ENCODE measurements at places on chromosomes 11 and 22.

GRCh38 chr11:76574406-76574805, 96.1 kb downstream of the LRRC32 start:
- DNase-seq, result no peak

- DNase-seq, result no peak
Observed at GRCh38 chr11:2216400-2217064, 44.9 kb upstream of the TH start.

GRCh38 chr11:68311160-68312116, 953 bp upstream of the LRP5 start:
- DNase-seq, result no peak

- no peak for DNase-seq
Observed at GRCh38 chr11:112977755-112978154, 16.5 kb downstream of the NCAM1 start.

DNA sequence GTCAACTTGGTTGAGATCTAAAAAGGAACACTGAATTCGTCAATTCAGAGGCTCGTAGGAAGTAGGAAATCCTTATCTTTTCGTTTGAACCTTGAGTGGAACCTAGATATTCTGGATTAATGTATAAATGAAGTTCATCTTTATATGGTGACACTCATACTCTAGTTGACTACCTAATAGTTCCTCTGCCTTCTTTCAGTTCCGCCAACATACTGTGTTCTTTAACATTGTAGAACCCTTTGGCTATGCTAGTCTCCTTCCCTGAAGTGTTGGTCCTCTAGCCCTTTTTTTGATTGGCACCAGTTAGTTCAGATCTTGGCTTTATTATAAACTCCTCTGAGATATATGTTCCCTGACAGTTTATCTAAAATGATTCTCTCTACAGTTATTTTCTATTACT, 1.5 kb downstream of the ATM start:
- no peak for DNase-seq

DNA sequence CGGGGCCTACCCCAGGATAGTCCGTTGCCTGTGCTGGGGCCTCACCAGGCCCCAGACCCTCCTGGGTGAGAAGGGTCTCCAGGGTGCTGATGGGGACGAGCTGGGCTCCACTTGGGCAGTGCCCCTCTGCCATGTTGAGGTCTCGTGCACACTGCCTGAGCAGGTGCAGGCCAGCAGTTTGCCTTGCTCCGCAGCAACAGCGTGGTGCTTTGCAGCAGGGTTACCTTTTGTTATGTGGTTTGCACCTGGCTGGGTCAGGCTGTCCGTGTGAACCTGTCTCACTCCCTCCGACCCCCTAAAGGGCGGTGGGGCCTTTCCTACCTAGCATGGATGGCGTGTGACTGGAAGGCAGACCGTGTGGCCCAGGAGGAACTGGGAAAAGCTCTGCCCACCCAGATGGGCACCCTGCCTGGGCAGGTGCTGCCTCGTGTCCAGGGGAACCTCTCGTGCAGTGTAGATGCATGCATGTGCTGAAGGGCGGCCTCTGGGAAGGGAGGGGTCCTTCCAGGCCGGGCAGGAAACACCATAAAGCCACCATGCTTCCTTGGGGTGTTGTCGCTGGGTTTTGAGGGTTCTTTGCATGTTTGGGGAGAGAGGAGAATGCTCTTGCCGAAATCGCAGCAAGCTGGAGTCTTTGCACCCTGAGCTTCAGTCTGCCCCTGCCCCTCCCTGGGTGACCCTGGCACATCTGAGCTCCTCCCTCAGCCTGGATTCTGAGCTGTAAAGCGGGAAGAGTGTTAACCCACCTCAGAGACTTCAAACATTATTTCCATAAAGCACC, 75.4 kb upstream of the PPARA start:
- DNase-seq, result no peak

DNA sequence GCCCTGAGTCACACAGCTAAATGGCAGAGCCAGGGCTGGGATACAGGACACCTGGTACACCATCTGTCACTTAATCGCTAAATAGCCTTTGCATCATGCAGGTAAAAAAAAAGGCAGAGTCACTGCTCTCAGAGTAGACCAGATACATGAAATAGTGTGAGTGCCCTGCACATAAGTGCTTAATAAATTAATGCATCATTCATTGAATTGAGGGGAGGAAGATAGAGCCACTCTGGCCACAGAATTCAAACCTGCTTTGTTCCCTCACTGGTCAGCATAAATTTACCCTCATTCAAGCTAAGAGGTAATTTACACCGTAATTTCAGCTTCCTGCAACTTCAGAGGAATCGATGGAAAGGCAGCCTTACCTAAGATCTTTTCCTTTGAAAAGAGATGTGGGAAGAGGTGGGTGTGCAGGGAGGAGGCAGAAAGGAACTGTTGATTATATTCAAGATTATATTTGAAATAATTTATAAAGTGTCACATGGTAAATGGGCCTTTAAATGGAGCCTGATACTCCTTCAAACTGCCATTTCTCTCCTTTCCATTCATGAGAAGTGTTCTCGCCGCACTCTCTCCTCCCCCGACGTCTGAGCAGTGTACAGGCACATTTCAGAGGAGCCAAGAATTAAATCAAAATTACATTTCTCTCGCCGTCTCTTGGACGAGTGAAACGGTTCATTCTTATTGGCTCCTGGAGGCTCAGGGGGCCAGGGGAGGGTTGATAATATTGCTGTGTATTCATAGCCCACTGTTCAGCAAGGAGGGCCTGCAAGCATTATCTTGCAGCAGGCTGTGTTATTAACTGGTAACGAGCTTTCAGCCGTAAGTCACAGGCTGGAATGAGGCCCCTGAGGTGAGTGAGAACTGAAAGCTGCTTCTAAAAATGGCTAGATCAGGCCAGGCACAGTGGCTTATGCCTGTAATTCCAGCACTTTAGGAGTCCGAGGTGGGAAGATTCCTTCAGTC, 52.2 kb upstream of the HMGXB4 start:
- no peak for DNase-seq

GRCh38 chr11:78292109-78292803, 103.5 kb downstream of the USP35 start:
- no peak for DNase-seq

DNA sequence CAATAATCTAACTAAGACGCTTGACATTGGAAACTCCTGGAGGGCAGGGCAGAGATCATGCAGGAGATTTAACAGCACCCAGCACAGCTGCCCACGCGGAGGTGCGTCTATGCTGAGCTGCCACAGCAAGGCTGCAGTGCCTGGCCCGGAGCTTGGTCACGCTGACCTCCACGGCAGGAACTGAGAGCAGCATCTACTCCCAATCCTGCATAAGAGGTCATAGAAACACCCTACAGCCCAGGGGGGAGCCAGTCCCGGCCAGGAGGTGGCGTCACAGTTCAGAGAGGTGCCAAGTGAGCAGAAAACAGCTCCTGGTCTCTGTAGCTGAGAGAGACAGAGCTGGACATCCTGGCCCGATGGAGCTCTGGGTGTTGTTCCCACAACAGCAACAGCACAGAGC, 121.1 kb upstream of the TMEM45B start:
- no peak for DNase-seq

DNA sequence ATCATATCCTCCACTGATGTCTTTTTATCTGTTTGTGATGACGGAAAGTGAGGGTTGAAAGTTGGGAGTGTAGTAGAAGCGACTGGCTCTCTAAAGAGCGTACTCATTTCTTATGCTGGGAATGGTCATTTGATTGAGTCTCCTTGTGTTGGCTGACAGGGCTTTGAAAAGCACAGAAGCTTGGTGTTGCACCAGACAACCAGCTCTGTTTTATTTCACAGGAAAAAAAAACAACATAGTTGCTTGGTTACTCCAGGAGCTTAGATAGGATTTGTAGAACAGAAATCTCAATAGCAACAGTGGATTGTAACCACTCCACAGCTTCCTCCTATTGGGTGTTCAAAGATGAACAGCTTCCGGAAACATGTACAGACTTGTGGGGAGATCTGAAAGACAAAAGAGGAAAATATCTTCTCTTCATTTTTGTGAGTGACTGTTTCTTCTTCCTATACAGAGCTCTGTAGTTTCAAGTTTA, 2.7 kb downstream of the RBM14 start:
- DNase-seq, result no peak

DNA sequence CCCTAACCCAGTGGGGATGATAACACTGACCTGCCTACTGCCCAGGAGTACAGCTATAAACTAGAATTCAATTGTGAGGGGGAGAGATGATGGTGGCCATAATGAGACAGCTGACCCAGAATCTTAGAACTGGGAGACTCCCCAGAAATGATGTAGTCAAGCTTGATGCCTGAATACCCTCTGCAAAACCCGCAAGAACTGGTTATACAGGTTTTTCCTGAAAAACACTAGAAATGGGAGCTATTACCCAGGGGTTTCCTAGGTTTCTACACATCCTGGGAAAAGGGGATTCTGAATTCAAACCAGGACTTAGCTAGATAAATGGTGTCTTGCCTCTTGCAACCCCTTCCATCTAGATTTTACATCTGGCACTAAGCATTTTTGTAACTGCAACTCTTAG, 113.8 kb upstream of the NARS2 start:
- DNase-seq, result no peak

DNA sequence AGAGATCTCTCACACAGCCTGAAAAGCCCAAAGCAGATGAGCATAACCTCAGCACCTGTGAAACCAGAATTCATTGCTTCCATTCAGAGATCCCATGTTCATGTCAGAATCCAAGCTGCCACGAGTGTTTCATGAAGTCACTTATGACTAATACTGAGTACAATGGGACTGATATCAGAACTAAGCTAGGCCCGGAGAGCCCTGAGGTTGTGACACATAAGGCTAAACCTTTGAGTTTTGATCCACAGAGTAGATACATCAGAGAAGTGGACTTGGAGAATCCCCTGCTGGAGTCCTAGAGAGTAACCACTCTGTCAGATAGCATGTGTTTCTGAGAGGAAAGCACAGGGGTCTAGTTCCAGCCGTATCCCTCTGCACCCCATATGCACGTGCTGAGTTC, 890 bp upstream of the GLYATL1 start:
- no peak for DNase-seq

- no peak for DNase-seq
Observed at GRCh38 chr11:115682888-115683287, 178.7 kb upstream of the CADM1 start.

DNA sequence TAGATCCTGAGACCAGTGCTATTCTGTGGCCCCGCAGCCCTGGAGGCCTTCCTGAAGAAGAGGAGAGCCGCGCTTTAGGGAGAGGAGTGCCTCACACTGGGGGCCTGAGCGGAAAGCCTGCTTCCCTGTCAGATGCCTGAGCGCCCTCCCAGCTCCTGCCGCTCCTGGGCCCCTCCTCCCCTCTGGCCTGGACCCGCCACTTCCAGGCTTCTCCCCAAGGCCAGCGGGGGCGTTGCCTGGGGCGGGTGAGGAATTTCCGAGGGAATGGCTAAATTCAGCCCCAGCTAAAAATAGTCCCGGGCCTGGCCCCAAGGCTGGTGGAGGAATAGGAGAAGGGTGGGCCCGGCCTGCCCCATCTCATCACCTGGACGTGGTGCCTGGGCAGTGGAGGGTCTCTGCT, 15.4 kb downstream of the ARHGEF17 start:
- DNase-seq, result no peak

GRCh38 chr22:42127606-42128005, 3.0 kb downstream of the CYP2D6 start:
- DNase-seq, result no peak

DNA sequence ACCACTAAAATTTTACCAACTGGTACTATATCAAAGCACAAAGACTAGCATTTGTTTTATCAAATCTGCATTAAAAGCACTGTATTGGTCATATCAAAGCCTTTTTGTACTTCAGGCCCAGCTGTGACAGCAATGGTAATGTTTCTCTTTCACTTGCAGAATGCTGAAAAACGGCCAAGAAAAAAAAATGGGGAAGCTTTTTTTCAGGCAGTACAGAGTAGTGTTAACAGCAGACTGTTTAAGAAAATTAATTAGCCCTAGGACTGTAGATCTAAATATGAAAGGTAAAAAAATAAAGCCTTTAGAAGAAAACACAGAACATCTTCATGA, 33.3 kb downstream of the DENND5A start:
- no peak for DNase-seq

DNA sequence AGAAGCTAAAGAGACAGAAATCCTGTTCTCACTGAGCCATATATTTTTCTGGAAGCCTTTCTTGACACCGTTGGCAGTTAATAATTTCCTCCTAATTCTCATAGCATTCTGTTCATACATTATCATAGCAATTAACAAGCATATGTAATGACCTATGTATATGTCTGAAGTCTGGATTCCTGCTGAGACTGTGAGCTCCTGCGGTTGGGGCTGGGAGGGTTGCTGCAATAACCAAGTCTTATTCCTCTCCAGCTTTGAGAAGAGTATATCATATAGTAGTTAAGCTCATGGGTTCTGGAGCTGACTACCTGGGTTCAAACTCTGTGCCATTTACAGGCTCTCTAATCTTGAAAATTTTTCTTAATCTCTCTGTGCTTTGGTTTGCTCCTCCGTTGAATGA, 175.2 kb downstream of the MAML2 start:
- no peak for DNase-seq

DNA sequence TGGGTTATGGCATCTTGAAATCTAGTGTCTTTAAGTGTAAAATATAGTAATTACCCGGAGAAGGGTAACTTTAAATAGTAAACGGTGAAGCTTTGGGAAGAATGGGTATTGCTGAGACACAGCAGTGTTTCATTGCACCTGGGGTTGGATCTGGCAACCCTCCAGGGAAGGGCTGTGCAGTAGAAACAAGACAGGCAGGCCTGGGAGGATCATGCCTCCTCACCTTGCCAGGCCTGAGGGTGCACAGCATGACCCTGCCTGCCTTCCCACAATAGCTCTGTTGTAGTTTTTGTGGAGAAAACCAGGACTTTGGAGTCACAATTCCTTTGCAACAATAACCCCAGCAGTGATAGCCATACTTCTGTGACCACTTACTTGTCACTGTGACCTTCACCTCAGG, 64.6 kb upstream of the ADSL start:
- DNase-seq, result no peak

- no peak for DNase-seq
Observed at GRCh38 chr22:31271485-31271884, 20.8 kb downstream of the PIK3IP1 start.

DNA sequence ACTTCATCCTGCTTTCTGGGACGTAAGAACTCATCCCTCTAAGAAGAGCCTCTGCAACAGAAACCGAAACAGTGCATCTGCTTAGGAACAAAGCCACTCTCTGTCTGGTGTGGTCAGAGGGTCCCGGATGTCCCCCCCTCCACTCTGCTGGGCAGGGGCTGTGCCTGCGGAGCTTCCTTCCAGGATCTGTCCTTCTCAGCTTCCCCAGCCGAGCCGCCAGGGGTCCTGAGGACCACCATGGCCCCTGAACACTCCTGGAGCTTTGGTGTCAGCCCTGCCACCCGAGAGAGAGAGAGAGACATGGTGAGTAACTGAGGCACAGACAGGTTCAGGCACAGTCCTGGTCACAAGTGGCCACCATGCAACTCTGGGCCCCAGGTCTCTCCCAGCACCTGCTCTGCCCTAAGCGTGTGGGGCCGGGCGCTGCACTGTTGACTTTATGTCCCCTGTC, 24.4 kb upstream of the MGAT3 start:
- DNase-seq, result no peak

DNA sequence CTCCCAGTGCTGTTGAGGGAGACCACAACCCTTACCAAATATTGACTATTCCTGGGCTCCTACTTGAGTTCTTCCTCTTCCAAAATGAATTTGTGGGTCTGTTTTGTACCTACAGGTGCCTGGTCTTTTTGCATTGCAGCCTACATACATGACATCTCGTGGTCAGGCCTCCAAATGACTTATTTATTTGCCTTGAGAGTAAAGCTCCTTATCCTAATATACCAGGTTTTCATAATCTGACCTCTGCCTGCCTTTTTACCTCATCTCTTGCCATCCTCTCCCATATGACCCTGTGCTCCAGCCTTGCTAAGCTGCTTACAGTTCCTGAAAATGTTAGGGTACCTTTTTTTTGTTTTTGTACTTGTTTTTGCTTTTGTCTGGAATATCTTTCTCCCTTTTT, 130.4 kb downstream of the UVRAG start:
- DNase-seq, result no peak

- DNase-seq, result no peak
Observed at GRCh38 chr11:26950260-26950719, 43.6 kb upstream of the FIBIN start.

Data from stimulated activated CD4-positive, alpha-beta T cell treated with anti-CD3 and anti-CD28 coated beads, Interleukin-1b, Interleukin-23, amount 100 ng/mL, for 4 hours (primary cell).